ENCODE measurements at places on chromosomes 16 and 17.

GRCh38 chr16:450785-451512 is 25.5 kb downstream of the RAB11FIP3 start:
- no peak for DNase-seq

DNA sequence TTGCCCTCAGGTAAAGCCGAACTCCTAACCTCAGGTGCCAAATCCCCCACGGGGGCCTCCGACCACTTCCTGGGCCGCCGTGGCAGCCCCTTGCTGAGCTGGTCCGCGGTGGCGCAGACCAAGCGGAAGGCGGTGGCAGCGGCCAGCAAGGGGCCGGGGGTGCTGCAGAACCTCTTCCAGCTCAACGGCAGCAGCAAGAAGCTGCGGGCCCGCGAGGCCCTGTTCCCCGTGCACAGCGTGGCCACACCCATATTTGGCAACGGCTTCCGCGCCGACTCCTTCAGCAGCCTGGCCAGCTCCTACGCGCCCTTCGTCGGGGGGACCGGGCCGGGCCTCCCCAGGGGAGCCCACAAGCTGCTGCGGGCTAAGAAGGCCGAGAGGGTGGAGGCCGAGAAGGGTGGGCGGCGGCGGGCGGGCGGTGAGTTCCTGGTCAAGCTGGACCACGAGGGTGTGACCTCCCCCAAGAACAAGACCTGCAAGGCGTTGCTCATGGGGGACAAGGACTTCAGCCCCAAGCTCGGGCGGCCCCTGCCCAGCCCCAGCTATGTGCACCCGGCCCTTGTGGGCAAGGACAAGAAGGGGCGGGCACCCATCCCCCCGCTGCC is 51.6 kb downstream of the ACTG1 start:
- no peak for DNase-seq

DNA sequence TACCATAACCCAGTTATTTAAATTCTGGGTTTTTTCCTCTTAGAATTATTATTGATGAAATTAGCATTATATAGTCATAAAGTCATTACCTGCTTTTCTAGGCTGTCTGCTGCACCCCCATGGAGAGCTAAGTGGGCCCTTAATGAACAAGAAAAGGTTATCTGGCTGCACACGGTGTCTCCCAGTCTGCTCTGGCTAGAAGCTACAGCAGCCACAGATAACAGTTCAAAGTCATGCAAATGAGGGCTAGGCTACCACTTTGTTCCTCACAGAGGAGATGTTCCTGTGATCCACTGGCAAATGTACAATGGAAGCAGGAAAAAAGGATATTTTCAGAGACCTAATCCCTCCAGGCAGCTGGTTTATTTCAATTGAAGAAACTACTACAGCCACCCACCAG is 112.1 kb downstream of the SNX11 start:
- DNase-seq, result no peak

DNA sequence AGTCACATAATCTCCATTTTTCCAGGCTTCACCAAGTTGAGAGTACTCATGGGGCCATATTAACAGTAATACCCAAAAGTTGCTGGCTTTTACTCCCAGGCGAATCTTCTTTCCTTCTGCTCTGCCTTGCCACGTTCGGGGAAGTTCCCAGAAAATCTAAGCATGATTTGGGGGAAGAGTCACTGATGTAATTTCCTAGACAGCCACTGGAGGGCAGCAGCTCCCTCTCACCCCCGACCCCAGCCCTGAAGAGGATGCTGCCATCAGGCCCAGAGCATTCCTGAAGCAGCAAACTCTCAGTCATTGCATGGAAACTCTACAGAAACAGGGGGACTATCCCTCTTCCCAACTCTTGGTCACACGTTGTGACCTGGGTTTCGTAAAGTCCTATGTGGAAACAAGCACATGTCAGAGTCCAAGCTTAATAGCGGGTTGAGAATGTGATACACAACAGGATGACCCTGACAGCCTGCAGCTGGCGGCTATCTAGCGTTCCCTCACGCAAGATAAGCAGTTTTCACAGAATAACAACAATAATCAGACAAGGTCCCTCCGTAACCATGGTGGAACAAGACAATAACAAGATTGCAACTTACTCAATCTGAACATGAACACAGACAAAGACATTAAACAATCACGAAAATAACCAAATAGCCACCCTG is 43.8 kb upstream of the DHX40 start:
- peak; percentile 52 for DNase-seq

DNA sequence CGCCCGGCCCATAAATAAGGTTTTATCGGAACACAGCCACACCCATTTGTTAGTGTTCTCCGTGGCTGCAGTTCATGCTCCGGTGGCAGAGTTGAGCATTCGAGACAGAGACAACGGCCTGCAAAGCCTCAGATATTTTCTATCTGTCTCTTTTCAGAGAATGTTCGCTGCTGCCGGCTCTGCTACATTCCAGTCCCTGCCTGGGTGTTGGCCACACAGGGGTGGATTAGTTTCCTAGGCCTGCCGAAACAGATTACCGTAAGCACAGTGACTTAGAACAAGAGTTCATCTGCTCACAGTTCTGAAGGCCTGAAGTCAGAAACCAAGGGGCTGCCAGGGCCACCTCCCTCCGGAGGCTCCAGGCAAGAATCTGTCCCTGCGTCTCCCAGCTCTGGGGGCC is 19.1 kb upstream of the GSG1L start:
- DNase-seq, result no peak

- DNase-seq, result no peak
These were observed 220.4 kb upstream of the CACNG5 start for GRCh38 chr17:66614469-66614868.

GRCh38 chr16:50152807-50153595 is at the start of gene TENT4B:
TENT4B (plus strand) TSS chr16:50153306; CDS start chr16:50153622, 316 bp downstream.
- peak; percentile 88 for DNase-seq

DNA sequence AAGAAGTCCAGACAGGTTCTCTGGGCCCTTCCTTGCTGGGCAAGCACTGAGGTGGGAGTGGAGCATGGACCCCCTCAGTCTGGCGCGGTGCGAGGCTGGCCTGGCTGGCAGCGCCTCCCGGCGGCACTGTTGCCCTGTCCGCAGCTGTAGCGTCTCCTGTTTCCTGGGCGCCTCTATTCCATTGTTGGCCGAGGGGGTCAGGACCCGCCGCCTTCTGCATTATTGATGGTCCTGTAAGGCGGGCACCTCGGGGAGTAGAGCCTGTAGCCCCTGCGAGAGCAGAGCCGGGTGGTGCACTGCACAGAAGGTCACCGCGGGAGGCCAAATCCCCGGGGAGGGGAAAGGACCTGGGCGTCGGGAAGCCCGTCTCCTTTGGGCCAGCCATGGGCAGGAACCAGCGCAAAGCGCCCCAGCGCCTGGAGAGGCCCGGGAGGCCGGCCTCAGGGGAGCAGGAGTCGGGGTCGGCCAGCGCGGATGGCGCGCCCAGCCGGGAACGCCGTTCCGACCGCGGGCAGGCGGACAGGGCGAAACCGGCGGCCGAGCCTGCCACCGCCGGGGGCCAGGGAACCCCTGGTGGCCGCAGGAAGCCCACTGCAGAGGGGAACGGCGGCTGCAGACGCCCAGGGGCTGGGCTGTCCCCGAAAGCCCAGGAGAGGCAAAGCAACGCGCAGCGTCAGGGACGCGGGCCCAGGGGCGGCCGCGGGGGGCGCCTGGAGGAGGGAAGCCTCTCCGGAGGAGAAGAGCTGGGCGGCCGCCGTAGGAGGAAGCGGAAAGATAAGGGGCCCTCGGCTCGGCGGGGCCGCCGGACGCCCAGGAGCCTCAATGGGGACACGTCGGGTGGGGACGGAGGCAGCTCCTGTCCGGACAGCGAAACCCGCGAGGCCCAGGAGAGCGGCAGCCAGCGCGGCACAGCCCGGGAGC is at the start of gene MYO15B:
MYO15B (plus strand) TSS at position 126 of the 921 bp plus-strand sequence; CDS start at position 384, 258 bp downstream.
- DNase-seq, result peak; percentile 40

GRCh38 chr17:5511401-5512225 is 25.2 kb downstream of the MIS12 start:
- no peak for DNase-seq

DNA sequence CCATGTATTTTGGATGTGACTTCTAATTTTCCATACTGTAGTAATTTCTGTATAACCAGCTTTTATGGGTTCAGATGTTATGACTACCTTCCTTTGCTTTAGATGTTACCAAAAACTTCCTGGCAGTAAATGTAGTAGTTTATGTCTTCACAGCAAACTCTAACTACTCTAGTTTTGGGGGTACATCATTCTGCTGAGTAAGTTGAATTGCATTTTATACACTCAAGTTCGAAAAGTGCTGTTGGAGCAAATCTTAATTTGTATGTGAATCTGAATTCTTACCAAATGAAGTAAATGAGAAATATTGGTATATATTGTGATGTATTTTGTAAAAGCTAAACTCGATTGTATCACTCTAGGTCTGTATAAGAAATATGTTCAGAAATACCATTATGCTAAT is 728.3 kb upstream of the CDH8 start:
- DNase-seq, result no peak

DNA sequence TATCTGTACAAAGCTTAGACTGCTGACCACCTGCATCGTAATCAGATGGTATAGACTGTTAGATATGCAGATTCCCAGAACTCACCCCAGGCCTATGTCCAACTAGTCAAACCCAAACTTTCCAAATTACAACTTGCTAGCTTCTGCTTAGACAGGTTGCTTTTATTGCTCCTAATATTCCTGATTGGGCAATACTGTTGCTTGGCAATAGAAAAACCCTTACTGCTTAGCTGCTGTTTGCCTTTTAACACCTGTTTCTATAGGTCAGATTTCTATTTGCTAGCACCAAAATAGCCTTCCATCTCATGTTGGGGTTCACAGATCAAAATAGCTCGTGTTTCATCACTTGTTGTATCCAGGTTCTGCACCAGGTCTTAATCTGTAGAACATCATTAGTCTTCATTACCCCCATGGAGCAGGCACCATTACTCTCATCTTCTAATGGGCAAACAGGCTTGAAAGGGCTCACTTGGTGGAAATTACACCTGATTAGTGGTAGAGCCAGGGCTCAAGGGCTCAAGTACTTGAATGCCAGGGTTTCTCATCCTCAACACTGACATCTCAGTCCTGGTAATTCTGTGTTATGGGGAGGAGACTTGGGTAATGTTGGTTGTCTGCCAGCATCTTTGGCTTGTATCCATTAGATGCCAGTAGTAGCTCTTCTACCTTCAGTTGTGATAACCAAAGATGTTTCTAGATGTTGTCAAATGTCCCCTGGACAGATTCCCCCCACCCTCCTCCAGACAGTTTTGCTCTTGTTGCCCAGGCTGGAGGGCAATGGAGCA is 2.7 kb downstream of the ZP2 start:
- DNase-seq, result no peak

- no peak for DNase-seq
These were observed 109.8 kb upstream of the FAM20A start for GRCh38 chr17:68710976-68711375.

- no peak for DNase-seq
These were observed 18.0 kb downstream of the C17orf67 start for GRCh38 chr17:56815711-56816110.

GRCh38 chr16:75750528-75750927 is 24.2 kb upstream of the CPHXL start:
- no peak for DNase-seq

GRCh38 chr16:9976601-9977000 is 205.6 kb downstream of the GRIN2A start:
- no peak for DNase-seq

DNA sequence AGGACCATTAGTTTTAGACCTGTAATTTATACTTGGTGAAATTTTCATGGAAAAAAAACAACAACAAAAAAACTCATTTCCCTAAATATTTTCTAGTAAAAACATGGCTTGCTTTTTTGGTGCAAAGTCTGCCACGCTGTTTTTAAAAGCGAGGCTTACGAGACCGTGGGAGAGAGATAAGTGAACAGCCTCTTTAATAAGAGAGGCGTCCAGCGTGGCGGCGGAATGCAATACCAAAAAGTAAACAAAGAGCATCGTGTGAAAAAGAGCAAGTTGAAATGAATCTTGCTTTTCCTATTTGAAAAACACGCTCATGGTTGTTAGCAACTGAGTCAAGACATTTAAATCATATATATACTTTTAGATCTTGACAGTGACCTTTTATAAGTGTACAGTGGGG is 10.5 kb upstream of the MSI2 start:
- no peak for DNase-seq

DNA sequence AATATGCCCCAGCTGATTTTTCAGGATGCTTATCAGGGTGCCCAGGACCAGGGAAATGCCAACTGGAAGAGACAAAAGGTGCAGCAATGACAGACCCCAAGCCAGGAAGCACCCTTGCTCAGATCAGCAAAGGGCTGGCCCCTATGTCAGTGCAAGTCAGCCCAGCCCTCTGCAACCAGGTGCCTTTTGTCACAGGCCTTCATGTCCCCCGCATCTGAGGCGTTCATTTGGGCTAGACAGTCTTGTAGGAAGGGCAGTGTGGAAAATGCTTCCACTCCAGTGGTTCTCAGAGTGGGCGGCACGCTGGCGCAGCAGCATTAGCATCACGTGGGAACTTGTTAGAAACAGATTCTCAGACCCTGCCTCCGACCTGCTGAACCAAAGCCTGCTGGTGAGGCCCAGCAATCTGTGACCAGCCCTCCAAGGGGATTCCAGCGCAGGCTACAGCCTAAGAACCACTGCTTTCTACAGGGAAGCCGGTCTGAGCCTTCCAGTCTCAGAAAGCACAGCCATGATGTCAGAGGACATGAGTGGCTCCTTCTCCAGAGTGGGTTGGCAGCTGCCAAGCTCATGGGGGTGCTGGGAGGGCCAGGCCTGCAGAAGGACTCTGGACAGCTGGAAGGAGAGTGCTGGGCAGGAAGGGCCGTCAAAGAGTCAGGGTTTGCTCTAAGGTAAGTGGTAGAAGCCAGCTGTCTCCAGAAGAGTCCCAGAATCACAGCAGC is 13.1 kb downstream of the SLC47A2 start:
- DNase-seq, result no peak

DNA sequence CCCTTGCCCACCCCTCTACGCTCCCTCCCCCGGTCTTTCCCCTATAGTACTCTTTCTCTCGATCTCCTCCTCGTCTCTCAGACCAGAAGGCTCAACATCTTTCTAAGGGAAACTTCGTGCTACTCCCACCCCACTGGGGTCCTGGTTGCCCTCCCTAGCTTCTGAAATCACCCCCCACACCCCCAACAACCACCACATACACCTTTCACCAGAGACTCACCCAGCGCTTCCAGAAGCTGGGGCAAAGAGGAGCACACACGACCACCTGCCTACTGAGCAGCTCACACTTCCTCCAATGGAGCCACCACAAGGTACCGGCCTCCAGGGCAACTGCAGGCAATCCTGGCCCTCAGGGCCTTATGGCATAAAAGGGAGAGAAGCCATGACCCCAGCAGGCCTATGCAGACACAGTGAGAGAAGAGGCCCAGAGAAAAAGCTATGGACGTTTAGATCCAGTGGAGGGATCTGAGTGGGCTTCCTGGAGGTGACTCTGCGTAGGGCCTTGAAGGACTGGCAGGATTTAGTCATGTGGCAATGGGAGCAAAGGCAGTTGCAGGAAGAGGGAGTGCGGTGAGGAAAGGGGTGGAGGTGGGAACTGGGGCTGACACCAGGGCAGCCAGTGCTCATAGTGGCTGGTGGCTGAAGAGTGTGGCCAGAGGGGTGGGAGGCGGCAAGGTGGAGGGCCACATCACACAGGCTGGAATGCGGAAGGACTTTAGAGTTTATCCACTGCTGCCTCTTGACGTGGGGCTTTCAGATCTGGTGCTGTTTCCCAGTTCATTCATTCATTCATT is 12.1 kb upstream of the TMEM92 start:
- DNase-seq, result no peak

Data from central memory CD8-positive, alpha-beta T cell (primary cell).